ENCODE measurements at places on chromosomes 11 and 22.

- DNase-seq: no peak
These were observed 69.1 kb upstream of the B3GAT1 start for GRCh38 chr11:134481135-134481534.

- no peak for DNase-seq
These were observed 384.1 kb downstream of the NELL1 start for GRCh38 chr11:21053466-21053865.

DNA sequence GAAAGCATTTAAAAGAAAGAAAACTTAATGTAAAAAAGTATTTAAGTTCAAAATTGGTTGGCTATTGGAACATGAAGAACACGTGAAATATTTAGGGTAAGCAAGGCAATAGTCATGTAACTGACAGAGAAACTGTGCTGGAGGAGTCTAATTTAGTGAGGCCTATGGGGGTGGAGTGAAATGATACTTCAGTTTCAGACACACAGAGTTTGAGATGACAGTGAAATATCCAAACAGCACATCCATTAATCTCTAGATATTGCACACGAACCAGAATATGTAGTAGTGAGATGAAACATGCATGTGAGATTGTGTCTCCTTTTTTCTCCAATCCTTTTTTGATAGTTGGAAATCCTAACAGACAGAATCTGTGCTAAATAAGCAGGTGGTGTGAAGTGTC lies 739.0 kb downstream of the CNTN5 start:
- DNase-seq: no peak

DNA sequence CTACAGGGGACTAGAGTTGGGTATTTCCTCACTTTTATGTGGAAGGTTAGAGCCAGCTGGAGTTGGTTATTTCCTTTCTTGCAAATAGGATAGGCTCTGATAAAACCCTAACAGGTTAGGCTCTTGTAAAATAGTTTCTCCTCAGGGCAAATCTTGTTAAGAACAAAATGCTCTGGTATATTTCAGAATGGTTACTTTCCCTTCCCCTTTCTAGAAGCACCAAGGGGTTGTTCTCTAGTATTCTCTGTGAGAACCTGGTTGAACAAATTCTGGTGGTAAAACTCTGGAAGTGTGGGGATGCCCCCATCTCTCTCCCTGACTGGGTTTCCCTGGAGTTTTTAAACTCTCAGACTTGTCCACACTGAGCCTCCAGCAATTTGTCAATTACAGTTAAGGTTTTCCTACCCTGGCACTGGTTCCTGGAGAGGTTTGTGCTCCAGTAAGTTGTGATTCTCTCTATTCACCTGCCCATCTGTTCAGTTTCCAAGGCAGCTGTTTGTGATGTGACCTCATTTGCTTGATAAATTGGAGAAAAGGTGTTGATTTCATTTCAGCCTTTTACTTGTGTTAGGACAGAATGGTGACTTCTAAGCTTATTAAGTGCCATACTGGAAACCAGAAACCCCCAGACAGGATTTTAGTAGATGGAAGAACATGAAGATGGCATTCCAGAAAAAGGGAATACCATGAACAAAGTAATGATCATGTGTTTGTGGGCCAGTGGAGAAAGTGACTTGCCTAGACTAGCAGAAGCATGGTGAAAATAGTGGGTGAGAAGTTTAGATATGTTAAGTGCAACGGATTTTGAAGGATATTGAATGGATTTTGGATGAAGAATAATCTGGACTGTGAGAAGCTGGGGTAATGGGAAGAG lies 64.6 kb downstream of the EXT2 start:
- DNase-seq: no peak

GRCh38 chr11:75813622-75814039 lies 1.4 kb upstream of the UVRAG start:
- no peak for DNase-seq

- no peak for DNase-seq
These were observed 1062.3 kb downstream of the LRRC4C start for GRCh38 chr11:40397141-40397540.

DNA sequence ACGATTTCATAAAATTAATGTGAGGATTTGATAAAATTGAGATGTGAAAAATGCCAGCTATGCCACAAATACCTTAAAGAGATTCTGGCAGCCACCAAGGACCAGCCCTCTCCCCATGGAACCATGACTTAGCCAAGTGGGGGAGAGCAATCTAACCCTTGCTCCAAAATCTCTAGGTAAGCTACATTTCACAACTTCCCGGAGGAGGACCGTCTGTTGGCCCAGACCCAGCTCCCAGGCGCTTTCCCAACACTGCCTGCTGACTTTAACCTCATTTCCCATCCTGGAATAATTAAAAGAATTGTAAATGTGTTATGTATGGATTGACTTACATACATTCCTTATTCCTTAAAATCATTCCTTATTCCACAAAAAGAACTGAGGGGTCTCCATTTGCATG lies 47.5 kb upstream of the TENM4 start:
- no peak for DNase-seq

DNA sequence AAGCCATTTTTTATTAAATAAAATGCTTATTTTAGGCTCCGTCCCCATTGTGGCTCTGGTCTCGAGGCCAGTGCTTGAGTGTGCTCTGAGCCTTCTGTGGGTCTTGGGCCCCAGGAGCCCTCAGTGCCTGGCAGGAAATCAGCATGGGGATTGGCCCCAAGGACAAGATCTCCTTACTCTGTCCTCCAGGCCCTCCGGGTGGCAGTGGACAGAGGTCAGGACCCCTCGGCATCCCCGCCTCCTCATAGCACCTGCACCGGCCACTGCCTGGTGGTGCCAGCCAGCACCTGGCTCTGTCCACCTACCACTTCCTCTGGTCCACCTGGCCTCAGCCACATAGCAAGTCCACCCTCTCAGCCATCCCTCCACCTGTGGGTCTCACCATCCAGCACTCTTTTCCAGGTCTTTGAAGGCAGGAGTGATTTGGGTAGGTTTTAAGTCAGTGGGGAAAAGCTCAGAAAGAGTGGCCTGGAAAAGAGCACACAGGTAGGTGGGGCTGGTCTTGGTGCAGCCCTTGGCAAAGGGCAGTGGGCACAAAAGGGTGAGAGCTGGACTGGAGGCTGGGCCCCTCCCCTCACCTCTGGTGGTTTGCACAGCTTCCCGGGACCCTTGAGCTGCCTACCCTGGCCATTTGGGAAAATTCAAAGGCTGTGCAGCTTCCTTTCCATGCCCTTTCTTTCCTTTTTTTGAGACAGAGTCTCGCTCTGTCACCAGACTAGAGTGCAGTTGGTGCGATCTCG lies 3.5 kb downstream of the CLDN5 start:
- no peak for DNase-seq

- no peak for DNase-seq
These were observed 1.0 kb upstream of the PRDM10 start for GRCh38 chr11:130003717-130004001.

DNA sequence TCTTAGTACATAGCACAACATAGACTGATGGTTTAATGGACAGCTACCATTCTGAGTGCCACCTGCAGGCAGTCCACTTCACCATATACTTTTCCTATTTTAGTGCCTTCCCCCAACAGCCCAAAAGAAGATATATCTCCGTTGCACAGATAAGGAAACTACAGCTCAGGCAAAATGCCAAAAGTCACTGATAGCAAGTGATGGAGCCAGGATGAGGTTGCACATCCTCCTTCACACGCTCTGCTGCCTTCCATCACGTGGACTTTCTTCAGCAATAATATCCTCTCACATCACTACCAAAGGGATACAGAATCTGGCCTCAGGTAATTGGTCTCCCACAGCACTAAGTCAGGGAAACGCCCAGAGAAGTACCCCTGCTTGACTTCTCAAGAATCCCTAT lies 7.5 kb downstream of the TCF20 start:
- no peak for DNase-seq

DNA sequence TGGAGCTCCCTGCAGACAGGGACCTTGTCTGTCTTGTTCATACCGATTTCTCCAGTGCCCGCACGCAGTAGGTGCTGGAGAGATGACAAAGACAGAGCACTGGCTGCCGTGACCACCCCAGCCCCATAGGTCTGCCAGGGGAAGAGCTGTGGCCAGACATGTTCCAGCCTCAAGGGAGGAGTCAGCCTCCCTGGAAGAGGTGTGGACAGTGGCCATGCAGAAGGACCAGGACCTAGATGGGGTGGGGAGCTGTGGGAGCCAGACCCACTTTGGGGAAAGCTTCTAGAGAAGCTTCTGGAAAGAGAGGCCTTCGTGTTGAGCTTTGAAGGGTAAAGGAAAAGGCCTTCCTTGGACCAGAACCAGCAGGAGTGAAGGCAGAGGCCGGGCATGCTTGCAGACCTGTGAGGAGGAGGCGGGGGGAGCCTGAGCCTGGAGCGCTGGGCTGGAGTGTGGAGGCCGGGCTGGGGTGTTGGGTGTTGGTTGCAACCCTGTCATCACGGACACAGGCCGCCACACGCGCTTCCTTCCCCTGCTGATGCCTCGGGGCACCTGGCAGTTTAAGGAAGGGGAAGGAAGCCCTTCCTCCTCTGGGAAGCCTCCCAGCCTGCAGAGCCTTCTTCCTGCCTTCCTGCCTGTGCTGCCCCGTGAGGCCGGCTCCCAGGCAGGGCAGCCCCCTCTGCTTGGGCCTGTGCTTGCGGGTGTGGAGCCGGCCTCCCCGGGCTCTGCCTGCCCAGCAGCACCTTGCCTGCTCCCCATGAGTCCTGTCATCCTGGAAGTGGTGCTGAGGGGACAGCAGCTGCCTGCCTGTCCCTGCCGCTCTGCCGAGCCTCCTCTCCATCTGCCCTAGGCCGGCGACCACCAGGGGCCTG lies 12.3 kb downstream of the RELT start:
- no peak for DNase-seq

GRCh38 chr11:118749429-118749828 lies 41.5 kb downstream of the DDX6 start:
- no peak for DNase-seq

- no peak for DNase-seq
These were observed 10.0 kb downstream of the RPL3 start for GRCh38 chr22:39309364-39309861.

- DNase-seq: no peak
These were observed 14.4 kb upstream of the APOL4 start for GRCh38 chr22:36215981-36216380.

DNA sequence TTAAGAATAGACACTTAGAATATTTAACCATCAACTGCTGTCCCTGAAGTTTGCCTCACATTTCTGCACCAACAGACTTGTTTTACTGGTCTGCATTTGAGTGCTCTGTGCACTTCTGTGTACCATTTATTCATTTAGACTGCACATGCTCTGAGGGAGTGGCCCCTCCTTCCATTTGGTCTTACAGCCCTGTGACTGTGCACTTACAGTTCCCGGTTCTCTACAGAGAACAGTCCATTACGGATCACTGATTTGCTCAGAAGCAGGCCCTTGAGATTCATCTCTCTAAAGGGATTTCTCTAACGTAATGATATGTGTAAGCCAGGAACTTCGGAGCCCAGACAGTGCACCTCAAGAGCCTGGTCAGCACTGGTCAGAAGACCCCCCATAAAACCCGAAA lies 247.3 kb upstream of the BLID start:
- DNase-seq: no peak

GRCh38 chr11:16469968-16470367 lies 113.6 kb upstream of the SOX6 start:
- no peak for DNase-seq

GRCh38 chr11:27926981-27927481 lies 180.9 kb downstream of the KIF18A start:
- DNase-seq: no peak

DNA sequence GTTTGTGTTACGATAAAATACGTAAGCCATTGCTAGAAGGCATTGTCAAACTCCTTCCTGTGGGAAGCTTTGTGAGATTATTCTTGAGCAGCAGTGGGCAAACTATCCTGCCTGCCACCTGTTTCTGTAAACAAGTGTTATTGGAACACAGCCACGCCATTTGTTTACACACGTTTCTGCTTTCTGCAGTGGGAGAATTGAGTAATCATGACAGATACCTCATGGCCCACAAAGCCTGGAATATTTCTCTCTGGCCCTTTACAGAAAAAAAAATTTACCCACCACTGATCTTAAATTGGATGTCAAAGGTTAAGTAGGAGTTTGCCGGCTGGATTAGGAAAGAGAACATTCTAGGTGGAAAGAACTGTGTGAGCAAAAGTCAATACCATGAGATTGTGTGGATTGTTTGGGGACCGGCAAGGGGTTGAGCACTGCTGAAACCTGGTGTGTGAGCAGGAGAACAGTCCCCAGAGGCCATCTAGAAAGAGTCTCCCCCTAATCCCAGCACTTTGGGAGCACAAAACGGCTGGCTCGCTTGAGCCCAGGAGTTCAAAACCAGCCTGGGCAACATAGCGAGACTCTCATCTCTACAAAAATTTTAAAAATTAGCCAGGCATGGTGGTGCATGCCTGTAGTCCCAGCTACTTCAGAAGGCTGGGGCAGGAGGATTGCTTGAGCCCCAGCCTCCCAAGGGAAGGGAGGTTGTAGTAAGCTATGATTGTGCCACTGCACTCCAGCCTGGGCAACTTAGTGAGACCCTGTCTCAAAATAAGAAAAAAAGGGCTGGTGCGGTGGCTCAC lies 6.0 kb upstream of the PLA2G6 start:
- no peak for DNase-seq

- DNase-seq: no peak
These were observed 179.0 kb downstream of the SWAP70 start for GRCh38 chr11:9842923-9843322.

- DNase-seq: no peak
These were observed 9.5 kb downstream of the ARAP1 start for GRCh38 chr11:72742513-72743320.

DNA sequence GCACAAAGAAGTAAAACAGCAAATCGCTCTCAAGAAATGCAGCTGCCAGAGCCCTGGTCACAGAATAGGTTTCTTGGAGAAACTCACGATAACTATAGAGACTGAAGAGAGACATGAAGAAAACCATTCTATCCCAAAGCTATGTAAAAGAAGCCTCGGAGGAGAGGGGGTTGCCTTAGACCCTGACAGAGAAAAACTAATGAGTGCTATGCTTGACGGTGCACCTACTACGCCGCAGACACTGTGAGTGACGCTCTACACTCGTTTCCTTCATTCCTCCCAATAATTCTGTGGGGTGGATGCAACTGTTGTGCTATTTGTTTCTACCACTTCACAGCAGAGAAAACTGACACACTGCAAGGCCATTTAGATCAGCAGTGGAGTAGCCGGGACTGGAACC lies 121.8 kb downstream of the ETS1 start:
- DNase-seq: no peak

DNA sequence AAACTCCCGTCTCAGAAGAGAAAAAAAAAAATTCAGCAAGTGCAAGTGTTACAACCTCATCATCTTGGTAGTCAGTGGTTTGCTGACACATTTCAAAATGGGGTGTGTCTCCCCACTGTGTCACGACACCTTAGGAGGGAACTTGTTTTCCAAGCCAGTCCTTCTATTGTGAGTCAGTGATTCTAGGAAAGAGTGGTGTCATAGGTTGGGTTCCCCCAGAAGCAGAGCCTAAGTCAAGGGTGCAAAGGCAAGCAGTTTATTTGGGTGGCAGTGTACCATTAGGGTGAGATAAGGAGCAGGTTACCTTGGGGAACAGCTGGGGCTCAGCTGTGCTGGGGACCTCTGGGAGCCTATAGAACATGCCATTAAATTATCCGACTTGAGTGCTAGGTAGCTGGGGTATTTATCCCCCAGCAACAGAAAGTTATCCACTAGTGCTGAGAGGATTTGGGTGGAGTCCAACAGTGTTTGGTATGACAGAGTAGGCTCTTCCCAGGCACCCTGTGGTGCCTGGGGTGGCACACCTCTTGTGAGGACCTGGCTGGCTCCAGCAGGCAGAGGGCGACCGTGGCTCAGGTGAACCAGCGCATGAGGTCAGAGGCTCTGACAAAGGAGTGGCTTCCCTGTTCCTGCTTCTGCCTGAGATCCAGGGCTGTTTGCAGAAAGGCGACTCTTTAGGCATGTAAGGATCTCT lies 41.7 kb downstream of the KIAA1671 start:
- peak; percentile 17 for DNase-seq

- no peak for DNase-seq
These were observed 114.7 kb downstream of the SGSM3 start for GRCh38 chr22:40484906-40485669.

- DNase-seq: no peak
These were observed 1.9 kb upstream of the TMEM41B start for GRCh38 chr11:9316334-9316733.

Data from CD4-positive, alpha-beta T cell treated with Interleukin-4 for 4 hours (primary cell).